ENCODE measurements at places on chromosomes 2 and 18.

DNA sequence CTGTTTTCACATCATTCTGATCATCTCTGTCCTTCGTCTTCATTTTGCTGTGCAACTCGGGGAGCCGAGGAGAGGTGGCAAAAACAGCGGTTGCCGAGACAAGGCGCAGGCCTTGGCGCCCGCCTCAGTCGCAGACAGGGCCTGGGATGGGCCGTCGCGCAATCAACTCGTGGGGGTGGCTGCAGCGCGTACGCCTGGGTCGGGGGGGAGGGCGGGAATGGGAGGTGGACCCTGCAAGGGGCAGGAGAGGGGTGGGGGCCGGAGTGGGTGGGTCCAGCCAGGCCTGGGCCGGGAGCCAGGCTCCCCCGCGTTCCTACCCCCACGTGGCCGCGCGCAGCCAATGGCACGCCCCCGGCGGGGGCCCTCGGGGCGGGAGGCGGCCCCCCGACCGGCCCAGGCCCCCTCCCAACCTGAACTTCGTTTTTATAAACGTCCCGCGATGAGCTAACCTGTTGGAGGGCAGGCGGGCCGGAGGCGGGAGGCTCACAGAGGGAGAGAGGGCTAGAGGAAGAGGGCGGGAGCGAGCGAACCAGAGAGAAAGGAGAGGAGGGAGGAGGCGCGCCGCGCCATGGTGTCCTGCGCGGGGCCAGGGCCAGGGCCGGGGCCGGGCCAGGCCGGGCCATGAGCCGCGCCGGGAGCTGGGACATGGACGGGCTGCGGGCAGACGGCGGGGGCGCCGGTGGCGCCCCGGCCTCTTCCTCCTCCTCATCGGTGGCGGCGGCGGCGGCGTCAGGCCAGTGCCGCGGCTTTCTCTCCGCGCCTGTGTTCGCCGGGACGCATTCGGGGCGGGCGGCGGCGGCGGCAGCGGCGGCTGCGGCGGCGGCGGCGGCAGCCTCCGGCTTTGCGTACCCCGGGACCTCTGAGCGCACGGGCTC, at the start of gene HOXD13:
Gene HOXD13 (plus strand): TSS at position 452 of the 875 bp plus-strand sequence. CDS start 170 bp downstream, at position 622.
- DNase-seq = no peak

DNA sequence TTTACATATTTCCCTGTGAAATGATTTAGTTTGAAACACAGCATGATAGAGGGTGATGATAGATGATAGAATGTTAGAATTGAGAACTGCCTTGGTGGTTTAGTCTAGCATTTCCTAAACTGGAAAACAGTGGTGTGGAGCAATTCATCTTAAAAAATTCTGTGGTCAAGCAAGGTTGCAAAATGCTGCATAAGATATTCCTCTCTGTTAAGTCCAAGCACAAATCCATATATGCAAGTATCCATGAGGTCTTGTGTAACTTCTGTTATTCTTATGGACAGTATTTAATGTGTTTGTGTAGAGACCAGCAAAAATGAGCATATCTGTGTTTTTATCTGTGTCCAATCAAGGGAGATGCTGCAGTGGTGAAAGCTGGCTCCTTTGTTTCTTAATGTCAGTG, 30.0 kb downstream of the CPS1 start:
- DNase-seq = no peak

- DNase-seq = no peak
Observed at GRCh38 chr18:70151614-70152013, 53.9 kb downstream of the RTTN start.

- no peak for DNase-seq
Observed at GRCh38 chr2:220887271-220887870, 684.7 kb downstream of the EPHA4 start.

GRCh38 chr2:23464905-23465537, 80.0 kb downstream of the KLHL29 start:
- DNase-seq = no peak

DNA sequence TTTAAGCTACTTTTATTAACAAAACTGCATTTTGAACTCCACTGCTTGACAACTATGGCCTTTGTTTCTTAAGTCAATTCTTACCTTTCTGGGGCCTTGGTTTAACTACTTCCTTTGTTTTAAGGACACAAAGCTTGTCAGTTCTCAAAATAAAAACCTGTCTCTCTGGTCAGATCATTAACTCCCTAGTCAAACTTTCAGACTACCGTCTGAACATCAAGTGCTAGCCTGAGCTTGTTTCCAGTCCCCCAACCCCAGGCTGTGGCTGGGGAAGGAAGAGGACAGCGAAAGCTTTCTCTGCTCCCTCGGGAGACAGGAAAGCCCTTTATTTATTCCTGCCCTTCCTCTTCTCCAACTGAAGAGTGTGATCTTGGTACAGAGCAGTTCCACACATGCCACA, 1.7 kb downstream of the SH3YL1 start:
- no peak for DNase-seq

DNA sequence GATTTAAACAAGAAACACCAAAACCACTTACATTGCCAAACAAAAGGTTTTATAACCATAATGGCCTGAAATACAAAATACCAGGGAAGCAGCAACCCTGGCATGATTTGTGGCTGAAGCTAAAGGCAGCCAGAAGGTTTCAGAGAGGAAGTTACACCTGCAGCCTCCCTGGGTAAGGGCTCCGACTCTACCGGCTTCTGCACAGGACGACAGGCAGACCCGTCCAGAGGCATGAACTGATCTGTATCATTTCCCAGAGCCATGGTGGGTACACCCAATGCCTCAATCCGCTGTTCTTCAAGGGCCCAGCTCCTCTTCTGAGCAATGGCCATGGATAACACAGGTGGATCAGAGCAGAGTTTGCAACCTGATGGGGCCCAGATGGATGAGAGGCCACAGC, 71.6 kb downstream of the PXDN start:
- DNase-seq = no peak

DNA sequence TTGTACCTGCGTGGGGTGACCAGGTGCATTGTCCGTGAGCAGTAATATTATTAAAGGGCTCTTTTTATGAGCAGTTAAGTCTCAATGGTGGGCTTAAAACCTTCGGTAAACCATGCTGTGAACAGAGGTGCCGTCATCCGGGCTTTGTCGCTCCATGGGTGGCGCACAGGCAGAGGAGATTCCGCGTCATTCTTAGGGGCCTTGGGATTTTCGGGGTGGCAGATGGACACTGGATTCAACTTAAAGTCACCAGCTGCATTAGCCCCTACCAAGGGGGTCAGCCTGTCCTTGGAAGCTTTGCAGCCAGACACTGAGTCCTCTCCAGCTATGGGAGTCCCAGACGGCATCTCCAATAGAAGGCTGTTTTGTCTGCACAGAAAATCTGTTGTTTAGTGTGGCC, 107.7 kb downstream of the NFATC1 start:
- no peak for DNase-seq

All from activated T-cell treated with anti-CD3 and anti-CD28 coated beads for 4 hours (primary cell).